ENCODE measurements at places on chromosomes 4 and X.

DNA sequence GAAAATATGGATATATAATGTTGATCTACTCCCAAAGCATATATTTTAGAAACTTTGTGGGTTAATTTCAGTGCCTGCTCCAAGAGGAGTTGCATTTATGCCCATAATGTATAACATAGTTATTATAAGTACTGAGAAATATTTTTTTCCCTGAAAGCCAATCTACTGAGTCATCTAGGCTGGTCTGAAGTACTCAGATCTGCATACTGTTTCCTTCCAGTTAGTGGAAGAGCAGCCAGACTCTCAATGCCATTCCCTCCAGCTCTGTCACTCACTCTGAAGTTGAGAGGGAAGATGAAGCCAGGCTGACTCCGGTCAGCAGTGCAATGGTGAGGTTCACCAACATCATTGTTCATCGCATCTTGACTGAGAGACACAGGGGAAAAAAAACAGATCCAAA, 505.1 kb downstream of the PPARGC1A start:
- DNase-seq = peak; percentile 10

DNA sequence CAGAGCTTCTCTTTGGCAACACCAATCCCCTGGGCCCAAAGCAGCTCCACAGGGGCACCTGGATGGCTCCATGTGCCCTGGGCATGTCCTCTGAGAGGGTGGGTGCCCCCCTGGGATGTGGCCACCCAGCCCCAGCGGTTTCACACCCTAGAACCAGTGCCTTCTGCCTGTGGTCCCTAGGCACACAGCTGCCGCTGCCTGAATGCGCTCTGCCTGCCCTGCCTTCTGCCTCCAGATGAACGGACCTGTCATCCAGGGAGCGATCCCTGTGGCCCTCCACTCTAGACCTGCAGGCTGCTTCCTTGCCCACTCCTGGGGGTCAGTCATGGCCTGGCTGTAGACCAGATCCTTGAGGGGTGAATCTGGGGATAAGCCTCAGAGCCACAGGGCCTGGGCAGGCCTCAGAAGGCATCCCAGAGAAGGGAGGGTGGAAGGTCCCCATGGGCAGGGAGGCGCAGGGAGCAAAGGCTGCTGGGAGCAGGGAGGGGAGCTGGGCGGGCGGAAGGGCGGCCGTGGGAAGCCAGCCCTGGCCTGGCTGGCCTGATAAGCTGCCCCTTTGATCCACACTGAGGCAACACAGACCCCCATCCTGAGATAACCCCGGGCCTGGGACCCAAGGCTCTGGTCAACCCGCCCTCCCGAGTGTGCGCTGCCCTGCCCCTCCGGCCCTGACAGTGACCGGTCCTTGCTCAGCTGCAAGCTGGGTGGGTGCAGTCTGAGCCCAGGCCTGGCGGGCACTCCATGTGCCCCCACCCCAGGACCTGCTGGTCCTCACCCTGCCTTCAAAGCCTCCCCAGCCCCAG, 8.1 kb upstream of the FGFR3 start:
- DNase-seq = no peak

DNA sequence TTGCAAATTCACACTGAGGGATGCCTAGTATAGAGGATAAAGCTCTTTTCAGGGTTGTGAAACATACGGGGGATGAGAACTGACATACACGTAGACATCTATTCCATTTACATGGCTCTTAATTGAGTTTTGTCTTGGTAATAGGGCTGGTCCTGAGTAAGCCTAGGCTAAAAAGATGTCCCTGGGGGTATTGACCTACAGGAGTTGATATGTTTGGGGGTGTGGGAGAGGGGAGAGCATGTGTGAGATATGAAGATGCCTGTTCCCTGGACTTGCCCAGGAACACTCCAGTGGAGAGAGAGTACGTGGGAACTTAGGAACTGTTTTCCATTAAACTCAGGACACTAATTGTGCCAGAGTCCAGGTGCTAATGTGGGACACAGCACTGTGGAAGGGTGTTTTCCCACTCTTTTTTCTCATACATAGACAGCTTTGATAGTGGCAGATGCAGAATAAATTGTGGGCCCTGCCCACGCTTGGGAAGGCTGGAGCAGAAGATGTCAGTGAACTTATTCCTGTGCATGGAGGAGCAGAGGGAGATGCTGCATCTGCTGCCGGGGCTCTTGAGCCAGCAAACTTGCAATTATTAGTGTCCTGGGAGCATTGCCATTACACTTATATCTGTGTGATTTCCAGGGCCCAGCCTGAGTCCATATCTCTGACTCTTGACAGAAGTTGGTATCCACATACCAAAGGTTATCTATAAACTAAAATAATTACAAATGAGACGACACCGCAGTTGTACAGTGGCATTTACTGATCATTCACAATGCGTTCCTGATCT, 20.7 kb downstream of the SYNPO2 start:
- no peak for DNase-seq

DNA sequence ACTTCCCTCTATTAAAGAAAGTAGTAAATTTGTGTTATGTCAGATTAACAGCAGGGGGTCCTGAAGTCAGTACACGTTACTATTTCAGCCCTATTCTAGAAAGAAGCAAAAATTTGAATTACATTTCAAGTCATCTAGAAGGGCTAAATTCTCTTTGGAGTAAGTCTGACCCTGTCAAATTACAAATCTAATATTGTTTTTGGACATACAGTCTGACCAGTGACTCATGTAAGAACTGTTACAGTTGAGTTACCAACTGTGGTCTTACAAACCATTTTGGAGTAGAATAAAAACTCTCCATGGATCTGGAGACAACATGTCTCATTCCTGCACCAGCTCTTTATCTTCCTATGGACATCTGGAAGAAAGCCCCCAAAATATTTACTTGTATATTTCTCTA, 36.0 kb upstream of the GYPA start:
- no peak for DNase-seq

GRCh38 chrX:47467106-47467505, 15.9 kb downstream of the ZNF41 start:
- DNase-seq = no peak

DNA sequence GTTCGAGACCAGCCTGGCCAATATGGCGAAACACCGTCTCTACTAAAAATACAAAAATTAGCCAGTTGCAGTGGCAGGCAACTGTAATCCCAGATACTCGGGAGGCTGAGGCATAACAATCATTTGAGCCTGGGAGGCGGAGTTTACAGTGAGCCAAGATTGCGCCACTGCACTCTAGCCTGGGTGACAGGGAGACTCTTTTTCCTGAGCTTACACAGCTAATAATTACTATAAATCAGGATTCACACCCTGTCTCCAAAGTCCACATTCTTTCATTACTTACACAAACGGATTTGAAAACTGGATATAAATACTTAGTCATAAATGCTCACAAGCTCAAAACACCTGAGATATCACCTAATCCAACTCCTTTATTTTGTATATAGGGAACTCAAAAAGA, 151.6 kb downstream of the LRBA start:
- DNase-seq = no peak

GRCh38 chr4:138977524-138977923, 38.1 kb upstream of the NOCT start:
- no peak for DNase-seq

GRCh38 chr4:140031706-140032105, 122.3 kb downstream of the MAML3 start:
- no peak for DNase-seq

DNA sequence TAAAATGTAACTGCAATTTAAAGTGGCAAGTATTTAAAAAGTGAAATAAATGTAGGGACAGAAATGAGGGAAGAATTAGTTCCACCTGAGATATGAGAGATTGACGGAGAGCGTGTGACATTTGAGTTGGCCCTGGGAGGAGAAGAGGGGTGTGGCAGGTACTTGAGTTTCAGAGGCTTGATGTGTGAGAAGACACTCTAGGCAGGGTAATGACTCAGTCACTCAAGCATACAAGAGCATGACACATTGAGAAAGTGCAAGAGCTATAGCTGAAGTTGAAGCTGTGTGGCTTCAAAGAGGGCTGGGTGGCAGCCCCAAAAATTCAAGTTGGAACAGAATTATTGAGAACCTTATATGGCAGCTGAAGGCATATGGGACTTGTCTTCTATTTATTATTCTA, 420.5 kb downstream of the SLITRK2 start:
- no peak for DNase-seq

DNA sequence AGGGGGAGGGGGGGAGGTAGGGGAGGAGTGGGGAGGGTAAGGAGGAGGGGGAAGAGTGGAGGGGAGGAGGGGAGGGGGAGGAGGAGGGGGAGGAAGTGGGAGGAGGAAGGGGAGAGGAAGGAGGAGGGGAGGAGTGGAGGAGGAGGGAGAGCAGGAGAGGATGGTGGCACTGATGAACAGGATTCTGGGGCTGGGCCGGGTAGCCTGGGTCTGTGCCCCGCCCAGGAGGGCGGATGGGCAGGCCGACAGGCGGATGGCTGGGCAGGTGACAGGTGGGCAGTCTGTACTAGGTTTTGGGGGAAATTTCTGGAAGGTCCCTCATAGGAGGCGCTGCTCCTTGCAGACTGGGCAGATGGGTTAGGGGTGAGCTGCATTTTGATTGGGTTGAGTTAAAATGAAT, 66.0 kb upstream of the ADRA2C start:
- no peak for DNase-seq

GRCh38 chr4:89026542-89026941, 30.4 kb downstream of the FAM13A start:
- DNase-seq = no peak

GRCh38 chr4:168832763-168833575, 177.1 kb downstream of the CBR4 start:
- no peak for DNase-seq

GRCh38 chr4:82462415-82462831, 32.0 kb downstream of the ENOPH1 start:
- DNase-seq = peak; percentile 62

GRCh38 chr4:144656850-144657249, 10.9 kb downstream of the HHIP start:
- no peak for DNase-seq

DNA sequence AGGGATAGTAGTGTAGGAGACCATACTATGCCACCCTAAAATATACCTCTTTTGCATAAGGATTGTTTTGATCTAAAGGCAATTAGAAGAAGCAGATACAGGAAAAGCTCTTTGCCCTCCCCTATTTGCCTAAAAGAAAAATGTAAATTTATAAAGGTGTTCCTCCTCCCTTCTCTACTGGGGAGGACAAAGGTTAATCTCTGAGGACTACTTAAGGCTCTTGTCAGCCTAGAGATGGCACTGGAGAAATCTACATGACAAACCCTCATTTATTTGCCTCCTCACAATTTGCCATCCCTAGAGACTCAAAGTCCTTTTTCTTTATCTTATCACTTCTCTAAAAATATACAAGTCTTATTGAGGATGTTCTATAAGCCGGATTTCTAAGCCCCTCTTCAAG, 1021.8 kb downstream of the STPG2 start:
- DNase-seq = no peak

DNA sequence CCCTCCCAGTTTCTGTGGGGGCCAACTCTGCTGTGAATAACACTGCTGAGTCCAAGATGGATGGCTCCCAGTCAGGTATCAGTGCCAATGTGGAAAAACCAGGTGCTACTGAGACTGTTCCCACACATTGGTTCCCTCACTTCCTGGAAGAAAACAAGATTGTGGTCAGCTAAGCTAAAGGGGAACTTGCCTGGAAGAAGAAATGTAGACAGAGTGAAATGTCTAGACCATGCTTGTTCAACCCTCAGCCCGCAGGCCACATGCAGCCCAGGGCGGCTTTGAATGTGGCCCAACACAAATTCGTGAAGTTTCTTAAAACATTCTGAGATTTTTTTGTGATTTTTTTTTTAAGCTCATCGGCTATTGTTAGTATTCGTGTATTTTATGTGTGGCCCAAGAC, 28.6 kb upstream of the UTP14A start:
- no peak for DNase-seq

- DNase-seq = no peak
Observed at GRCh38 chr4:99506781-99507180, 4.0 kb upstream of the C4orf17 start.

- DNase-seq = no peak
Observed at GRCh38 chrX:8946563-8946962, 87.4 kb downstream of the FAM9B start.

DNA sequence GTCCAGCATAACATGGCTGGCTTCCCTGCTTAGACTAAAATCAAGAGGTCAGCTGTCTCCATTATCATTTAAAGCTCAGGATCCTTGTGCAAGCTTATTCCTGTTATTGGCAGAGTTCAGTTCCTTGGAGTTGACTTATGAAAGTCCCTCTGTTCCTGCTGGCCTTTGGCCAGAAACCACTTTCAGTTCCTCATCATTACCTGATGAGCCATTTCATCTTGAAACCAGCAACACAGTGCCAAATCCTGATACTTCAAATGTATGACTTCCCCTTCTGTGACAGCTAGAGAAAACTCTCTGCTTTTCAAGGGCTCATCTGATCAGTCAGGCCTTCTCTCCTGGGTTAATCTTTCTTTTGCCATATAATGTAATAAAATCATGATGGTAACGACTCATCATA, 110.6 kb upstream of the FSTL5 start:
- no peak for DNase-seq

DNA sequence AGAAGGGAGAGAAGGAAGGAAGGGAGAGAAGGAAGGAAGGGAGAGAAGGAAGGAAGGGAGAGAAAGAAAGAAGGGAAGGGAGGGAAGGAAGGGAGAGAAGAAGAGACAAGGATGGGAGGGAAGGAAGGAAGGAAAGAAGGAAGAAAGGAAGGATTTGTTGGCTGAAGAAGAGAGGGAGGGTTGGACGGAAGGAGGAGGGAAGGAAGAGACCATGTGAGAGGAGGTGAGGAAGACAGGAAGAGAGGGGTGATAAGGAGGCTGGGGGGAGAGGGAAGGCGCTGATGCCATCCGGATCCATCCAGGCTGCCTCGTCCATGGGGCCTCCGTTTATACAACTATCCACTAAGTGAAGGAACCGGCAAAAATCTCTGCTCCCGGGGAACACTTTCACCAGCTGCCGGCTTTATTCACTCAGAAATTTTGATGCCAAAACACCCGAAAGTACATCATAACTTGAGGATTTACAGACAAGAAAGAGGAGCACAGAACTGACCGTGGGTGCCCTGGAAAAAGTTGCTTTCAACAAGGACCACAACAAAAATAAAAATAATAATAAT, 14.9 kb downstream of the DHRSX start:
- no peak for DNase-seq

GRCh38 chr4:167000141-167000852, 234.0 kb downstream of the SPOCK3 start:
- no peak for DNase-seq

GRCh38 chrX:85903692-85904471, 143.5 kb downstream of the CHM start:
- DNase-seq = no peak

DNA sequence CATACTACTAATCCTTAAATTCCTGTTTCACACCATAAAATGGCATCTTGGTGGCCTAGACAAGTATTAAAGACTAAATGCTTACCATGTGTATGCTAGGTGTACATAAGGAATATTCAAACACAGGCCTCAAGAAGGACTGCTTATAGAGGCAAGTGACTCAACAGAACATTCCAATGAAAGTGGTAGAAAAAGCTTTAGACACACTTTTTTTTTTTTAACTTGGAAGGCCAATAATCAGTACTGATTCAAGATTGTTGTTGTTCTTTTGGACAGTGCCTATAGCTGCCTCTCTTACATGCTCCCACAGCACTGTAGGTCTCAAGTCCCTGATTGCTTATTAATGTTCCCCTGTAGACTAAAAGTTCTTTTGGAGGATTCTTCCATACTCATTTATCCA, 77.6 kb downstream of the FBXL5 start:
- DNase-seq = no peak
